ENCODE measurements at places on chromosomes 1 and 21.

DNA sequence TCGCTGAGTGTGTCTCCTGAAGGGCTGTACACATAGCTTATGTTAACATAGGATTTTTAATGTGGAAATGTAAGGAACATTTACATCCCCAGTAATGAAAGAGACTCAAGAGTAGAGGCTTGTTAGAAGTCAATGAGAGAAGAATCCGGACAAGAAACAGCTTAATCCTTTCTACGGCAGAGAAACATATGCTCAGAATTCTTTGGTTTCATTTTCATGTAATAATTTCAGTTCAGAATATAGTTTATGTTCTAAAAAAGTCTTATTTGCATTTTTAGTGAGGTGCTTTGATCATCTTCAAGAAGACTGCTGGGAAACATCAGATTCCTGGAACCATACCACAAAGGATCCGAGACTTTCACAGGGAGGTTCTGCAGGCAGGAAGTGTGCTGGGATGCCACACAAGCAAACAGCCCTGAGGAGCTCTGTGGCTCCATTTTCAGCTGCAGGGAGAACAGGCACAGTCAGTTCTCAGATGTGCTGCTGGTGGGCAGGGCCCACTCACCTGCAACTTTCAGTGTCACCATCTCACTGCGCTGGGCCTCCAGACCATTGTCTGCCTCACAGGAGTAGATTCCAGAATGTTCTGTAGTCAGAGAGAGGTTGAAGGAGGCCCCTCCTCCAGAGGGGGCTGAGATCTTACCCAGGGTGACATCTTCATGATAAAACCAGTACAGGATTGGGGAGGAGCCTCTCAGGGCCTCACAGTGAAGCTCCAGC is 28.4 kb downstream of the FCRL5 start:
- no peak for DNase-seq

GRCh38 chr21:41901099-41901498 is 22.0 kb upstream of the PRDM15 start:
- no peak for DNase-seq

GRCh38 chr1:192958871-192959270 is 100.3 kb downstream of the UCHL5 start:
- DNase-seq: no peak

GRCh38 chr1:188463919-188464318 is 1635.2 kb downstream of the PLA2G4A start:
- no peak for DNase-seq

GRCh38 chr1:226593541-226593940 is 45.0 kb downstream of the STUM start:
- no peak for DNase-seq

DNA sequence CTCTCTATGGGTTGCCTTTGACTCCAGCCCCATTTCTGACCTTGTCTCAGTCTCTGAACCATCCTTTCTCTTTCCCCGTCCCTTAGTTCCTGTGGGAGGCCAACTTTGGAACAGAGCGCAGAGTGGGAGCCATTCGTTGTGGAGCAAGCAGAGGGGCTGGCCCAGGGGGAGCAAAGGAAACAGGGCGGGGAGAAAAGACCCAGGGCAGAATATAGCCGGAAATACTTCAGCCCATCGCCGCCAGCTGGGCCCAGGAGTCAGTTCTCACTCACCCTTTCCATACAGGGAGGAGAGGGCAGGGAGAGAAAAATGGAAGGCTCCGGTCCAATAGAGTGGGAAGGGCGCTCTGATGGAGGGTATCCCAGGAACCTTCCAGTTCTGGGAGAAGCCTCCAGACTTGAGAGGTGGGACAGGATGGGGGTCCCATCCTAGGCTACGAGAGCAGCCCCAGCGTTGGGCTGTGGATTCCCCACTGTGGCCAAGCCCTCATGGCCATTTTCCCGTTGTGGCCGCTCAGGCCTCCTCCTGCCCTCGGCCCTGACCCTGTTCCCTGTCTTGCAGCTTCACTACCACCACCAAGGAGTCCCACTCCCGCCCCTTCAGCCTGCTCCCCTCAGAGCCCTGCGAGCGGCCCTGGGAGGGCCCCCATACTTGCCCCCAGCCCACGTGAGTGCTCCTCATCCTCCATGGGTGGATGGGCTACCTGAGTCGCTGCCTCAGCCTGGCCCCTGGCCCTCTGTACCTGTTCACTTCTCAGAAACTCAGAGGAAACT is 10.9 kb downstream of the PEAR1 start:
- no peak for DNase-seq

GRCh38 chr1:185646202-185646683 is 87.9 kb upstream of the HMCN1 start:
- DNase-seq: peak; percentile 95
